ENCODE measurements at places on chromosomes 4 and X.
A peak's percentile ranks its signal among the peaks of the same experiment; 100 is the strongest.

DNA sequence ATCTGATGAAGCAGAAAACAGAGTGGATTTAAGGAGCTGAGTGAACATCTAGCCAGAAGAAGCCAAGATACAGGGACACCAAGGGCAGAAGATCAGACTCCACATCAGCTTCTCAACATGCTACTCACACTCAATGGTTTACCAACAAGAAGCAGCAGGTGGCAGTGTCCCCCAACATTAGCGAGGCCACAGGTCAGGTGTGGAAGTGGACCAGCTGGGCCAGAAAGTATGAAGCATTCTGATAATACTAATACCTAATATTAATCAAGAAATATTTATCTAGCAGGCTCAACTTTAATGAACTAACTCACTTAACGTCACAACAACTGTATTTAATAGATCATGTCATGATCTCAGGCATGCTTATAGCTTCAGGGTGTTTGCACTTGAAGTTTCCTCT is 73.4 kb upstream of the TTC29 start:
- peak; percentile 60 for DNase-seq

DNA sequence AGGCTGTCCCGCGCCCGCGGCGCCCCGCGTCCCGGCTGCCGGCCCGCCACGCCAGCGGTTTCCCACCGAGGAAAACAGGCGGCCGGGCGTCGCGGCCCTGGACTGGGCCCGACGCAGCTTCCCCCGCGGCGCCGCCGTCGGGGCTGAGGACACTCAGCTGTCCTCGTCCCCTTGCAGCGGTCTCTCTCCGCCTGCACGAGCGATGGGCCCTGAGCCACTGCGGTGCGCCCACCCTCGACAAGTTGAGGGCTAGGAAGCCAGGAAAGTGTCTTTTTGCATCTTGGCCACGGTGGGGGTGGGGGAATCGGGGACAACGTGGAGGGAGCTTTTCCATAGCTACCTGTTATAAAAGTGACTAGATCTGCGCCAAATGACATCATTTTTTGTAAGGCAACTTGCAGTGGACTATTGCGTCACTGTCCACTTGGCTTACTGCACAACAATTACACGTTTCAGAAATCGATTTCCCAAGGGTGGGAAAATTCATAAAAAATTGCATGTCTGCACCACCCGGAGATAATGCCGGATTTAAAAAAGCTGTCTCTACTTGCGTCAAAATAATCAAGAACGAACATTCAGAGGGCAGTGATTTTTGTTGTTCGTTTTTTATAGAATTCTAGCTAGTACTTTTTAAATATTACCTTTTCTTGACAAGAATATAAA is 1.1 kb downstream of the KLHL15 start:
- DNase-seq: no peak

DNA sequence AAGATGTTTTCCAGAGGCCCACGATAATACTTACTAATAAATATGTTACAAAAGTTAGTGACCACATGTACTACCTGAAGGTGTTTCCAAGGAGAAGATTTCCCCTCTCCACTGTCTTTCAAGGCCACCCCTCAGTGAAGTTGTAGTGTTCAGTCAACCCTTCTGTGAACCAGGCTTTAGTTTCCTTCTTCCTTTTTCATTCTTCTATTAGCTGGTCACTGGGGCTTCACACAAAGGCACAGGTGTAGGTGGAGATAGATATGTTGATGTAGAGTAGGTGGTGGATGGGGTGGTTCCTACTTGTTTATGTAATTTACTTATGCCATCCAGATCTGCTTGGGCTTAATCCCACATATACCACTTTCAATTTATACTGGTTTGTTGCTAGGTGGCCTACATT is 43.3 kb upstream of the ADAM29 start:
- no peak for DNase-seq

DNA sequence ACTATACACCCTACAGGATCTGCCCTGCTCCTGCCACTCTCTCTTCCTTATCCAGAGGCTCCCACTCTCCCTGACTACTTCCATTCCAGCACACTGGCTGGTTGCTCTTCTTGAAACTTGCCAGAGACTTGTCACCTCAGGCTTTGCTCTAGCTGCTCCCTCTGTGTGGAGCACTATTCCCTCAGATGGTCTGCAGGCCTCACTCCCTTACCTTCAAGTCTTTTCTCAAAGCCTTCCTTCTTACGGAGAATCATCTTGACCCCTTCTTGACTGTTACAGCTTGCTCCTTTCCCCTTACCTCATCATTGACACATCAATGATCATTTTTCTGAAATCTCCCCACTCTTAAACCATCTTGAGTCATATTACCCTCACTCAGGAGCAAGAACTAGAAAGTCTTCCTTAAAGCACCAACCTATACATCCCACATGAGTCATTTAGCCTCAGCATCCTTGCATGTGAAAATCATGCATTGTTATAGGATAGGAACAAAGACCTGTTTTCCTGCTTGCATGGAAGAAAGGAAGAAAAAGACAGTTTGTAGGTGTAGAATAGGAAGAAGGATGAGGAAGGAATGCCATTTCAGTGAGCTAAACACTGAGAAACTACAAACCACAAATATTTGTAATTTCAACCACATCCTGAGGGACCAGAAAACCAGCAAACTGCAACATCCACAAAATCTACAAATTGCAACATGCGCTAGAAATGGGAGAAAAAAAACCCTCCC is 55.7 kb downstream of the ANTXR2 start:
- no peak for DNase-seq

DNA sequence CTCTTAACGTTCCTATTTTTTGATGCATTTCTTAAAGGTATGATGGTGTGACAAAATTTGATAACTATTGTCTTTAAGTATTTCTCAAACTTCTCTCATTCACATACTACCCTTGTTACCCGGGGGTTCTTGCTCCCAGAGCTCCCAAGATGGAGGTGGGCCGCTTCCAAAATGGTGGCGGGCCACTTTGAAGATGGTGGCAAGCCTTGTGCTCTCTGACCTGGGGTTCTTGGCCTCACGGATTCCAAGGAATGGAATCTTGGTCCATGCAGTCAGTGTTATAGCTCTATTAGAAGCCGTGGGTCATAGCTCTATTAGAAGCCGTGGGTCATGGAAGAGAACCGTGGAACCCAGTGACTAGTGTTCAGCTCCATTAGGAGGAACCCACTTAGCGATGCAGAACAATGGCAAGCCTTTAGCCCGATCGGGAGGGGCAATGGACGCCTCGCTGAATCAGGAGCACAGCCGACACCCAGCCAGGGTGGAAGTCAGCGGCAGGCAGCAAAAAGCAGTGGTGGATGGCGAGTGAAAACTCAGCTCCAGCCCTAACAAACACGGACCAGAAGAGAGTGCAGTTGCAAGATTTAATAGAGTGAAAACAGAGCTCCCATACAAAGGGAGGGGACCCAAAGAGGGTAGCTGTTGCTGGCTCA is 403.4 kb downstream of the MAPK10 start:
- no peak for DNase-seq

All from omental fat pad (tissue), 4 donors.